ELF-1 (cell line): ENCODE measurements at places on chromosomes 2 and 18.

GRCh38 chr2:231250146-231250545 is 51.7 kb downstream of the ARMC9 start:
- DNase-seq: no peak

GRCh38 chr2:46275995-46276394 is 21.2 kb upstream of the EPAS1 start:
- DNase-seq: peak; percentile 68

DNA sequence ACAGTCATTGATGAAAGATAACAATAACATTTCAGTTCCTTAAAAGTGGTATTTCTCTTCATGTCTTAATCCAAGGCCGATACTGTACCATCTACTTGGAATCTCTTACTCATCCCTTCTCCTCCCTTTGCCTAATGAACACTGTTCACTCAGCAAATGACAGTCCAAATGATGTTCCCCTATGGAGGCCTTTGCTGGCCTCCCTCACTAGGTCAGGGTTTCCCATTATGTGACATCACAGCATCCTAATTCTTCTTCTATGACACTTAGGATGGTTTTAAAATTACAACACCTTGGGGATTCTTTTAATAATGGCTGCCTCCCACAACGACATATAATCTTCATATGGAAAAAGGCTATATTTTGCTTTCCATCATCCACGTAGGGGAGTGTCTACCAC is 747.7 kb downstream of the NRXN1 start:
- no peak for DNase-seq

GRCh38 chr2:37189452-37190153 is 1.1 kb upstream of the SULT6B1 start:
- DNase-seq: peak; percentile 81

GRCh38 chr2:138819964-138820363 is 39.8 kb upstream of the NXPH2 start:
- DNase-seq: no peak

DNA sequence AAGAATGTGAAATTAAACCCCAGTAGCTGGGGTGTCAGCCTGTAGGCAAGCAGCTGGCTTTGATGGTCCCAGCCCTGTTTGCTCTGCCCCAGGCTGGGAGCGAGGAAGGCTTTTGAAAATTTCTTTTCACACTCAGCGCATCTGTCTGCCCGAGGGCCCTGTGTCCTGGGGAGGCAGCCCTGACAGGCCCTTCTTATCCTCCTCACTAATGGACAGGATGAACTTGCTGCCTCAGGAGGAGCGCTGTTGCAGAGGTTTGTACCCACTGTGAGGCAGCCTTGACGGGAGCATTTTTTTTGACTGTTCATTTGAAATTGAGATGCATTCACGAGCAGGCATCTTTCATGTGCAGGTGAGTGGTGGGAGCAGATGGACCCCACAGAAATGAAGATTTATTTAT is 62.4 kb downstream of the SERPINB8 start:
- DNase-seq: peak; percentile 88

DNA sequence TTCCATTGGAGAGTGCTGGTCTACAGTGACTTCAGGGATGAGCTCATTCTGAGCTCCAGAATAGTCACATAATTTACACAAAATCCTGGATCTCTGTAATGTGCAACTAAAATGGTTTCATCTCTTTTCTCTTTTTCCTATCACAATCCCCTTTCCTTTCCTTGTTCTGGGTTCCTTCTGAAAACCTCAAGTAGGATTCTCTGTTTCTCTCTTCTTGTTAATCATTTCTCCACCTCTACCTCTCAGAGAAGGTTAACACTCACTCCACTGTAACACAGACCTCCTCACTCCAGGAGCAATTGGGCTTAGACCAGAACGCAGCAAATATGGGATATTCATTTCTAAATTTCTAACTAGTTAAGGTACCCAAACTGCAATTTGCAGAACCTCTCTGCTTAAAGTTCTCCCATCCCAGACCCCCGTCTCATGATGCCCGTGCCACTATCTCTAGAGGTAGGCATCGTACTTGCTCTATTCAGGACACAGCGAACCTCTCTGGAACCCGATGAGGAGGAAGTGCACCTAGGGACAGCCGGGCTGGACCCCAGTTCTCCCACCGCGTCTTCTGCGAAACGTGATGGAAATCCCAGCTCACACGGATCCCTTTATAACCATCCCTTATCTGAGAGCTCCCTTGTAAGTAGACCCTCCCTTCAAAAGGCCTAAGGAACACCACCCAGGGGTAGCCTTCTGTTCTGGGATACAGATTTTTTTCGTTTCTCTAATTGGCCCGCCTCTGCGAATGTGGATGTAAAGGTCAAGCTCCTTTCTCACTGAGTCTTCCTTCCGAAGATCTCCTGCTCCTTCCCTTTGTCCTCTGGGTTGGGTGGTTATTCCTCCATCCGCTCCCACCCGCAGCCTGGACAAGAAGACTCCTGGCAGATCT is 1.3 kb downstream of the FOXI3 start:
- peak; percentile 35 for DNase-seq

- DNase-seq: no peak
These were observed 279.1 kb upstream of the LYPD1 start for GRCh38 chr2:132949108-132949507.

DNA sequence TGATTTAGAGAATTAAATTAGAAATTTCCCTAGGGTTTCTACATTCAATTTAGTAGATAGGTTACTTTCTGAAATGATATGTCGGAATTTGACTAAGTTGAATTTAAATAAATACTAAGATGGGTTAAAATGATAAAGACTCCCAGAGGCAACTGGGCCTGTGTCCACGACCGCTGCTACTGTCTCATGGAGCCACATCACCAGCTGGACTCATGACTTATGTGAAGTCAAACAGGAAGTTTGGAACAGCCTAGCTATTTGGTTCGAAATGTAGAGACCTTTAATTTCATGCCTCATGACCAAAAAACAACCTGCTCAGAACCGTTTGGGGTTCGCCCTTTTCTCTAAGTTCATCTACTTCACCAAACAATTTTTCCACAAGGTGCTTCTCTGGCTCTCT is 22.2 kb downstream of the GRHL1 start:
- no peak for DNase-seq

DNA sequence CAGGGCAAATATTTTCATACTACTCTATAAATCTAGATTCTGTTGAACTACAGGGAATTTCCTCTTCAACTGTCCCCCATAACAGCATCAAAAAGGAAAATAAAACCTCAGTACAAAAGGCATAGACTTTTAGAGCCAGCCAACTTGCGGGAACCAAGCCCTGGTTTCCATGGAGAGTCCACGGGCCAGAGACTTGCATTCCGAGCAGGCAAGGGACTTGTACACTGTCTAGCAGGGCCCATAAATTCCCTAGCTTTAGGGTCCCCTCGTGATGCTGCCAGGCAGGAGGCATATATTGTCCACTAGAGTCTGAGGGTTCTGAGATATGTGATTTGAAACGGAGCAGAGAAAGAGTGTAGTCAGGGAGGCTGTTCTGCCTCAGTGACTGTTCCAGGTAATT is 153.1 kb upstream of the SLC14A2 start:
- DNase-seq: no peak

DNA sequence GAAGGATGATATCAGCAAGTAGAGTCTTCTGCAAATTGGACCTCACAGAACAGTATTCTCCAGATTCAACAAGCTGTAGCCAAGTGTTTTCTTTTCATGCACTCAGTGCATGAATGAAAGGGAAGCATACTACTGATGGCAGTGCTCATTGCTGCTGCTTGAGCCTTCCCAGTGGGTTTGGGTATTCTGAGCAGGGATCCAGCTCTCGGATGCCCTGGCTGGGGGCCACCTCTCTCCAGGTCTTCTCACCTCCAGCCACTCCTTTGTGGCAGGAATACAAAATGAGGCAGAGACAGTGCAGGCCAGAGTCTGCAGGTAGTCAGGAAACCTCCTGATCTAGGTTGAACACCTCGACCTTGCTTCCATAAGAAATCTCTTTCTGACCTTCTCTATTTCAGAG is 390.4 kb upstream of the CELF4 start:
- no peak for DNase-seq

DNA sequence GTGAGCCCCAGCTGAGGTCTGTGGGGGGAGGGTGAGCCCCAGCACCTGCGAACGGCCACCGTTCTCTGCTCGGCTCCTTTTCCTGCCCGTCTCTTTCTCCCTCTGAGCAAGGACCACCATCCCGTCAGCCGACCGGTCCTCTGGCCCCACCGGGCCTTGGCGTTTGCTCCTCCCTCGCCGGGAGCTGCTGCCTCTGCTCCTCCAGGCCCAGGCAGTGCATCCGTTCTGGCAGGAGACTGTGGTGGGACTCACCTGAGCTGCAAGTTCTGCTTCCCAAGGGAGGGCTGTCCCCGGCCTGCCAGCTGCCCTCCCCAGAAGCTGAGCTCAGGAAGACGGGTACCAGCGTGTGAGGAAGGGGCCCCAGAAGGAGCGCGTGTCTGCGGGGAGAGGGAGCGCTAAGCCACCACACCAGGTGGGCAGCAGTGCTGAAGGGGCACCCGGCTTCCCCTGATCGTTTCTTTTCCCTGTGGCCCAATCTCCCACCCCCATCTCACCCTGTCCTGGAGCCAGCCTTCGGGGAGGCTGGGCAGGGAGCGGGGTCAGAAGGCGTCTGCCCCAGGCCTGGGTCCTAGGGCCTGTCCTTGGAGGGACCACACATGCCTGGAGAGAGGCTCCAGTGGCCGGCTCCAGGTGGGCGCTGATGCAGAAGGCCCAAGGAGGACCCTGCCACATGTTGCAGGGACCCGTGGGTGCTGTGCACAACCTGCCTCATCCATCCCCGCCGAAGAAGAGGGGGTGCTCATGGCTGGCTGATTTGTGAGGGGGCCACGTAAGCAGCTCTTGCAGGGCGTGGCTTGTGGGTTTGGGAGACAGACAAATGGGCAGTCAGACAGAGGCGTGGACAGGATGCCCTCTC is 2.5 kb upstream of the RTP5 start:
- DNase-seq: no peak

DNA sequence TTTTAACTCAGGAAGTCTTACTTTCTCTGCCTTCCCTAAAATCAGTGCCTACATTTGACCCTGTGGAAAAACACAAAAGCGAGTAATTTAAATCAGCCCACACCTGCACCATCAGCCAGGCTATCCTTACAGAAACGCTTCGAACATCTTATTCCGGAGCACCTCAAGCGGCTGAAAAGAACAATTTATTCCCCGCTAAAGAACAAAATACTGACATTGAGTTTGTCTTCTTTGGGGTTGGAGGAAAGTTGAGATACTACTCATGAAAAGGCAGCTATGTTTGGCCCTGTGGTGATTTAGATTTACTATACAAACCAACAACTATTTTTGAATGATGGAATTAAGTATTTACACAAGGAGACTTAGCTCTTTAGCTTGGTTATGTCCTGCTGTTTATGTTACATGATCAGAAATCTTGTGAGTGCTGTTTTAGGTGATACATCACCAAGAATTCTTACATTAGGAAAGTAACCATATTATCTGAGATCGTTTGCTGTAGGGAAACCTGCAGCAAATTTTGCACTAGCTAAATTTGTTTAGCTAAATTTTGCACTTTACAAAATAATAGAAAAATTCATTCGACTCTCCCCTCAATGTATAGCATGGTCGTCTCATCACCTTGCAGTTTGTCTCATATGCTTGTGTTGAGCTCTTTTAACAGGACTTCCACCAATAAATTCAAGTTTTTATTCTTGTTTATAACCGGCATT is 158.8 kb upstream of the SIX2 start:
- no peak for DNase-seq

DNA sequence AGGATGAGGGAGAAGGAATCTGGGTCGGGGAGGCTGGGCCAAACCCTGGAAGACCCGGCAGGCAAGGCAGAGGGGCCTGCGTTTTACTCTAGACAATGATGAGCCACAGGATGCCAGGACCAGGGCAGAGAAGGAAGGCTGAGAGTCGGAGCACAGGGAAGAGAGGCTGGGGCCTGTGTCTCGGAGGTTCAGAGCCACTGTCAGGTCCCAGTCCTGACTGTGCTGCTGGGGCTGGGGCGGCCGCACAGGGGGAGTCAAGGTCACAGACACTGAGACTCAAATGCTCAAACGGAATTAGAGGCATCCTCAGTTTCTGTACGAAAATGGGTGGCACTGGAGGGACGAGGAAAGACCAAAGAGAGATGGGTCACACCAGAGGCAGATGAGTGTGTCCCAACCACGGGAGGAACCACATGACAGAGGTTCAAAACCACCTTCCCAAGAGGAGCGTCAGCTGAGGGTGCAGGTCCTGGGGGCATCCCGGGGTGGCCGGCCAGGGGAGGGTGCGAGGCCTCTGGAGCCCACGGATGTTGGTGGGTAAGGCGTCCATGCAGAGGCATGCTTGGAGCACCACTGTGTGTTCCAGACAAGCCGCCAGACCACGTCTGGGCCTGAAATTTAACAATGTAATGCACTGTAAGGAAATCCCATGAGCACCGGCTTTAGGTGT is 14.7 kb downstream of the HDAC4 start:
- DNase-seq: no peak

DNA sequence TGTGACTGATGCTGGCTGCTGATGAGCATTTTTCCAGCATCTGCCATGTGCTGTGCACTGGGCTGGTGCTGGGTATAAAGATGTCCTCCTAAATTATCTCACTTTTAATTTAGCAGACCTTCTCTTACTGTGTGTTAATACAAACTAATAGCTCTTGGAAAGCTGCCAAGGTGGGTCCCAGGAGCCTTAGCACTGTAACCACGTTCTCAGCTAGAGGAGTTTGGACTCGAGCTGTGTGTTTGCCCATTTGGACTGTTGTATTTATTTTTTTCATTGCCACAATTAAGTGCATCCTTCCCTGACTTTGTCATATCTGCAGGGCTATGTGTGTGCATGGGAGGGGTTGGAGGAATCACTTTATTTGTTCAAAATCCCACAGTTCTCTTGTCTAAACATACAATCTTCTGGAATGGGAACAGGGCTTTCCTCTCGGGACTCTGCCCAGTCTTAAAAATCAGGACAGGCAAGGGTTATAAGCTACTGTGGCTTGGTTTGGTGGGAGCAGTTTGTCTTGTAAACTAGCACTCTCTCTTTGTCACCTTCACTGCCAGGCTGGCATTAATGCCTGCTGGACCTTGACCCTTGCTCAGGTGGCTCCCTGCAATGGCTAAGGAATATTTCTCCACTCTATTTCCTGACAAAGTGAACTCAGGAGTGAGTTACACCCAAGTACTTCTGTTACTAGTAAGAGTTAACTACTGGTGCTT is 129.7 kb upstream of the MGAT5 start:
- no peak for DNase-seq

DNA sequence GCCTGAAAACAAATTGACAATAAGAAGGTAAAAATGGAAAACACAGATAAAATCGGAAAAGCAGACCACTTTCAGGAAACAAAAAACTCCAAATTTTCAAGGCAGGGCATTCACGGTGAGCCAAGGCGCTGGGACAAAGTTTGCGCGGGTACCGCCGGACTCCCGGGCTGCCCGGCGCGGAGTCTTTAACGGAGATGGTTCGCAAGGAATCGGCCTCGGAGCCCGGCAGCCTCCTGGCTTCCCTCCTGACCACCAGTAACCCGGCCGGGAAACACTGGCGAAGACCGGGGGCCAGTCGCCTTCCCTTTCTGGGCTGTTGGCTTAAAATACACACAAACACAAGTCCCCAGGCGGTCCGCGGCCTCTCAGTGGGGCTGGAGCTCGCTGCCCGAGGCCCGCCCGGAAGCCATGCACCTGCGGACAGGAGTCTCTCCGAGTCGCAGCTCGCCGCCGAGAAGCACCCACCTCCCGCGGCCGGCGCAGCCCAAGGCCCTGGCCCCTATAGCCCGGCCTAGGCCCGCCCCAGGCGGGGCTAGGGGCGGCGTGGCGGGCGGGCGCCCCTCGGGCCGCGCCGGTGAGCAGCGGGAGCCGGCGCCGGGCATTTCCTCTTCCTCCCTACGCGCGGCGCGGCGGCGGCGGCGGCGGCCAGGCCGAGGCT is 622 bp upstream of the KCMF1 start:
- DNase-seq: peak; percentile 82
